ENCODE measurements at places on chromosomes 7 and 10.
A peak's percentile ranks its signal among the peaks of the same experiment; 100 is the strongest.

DNA sequence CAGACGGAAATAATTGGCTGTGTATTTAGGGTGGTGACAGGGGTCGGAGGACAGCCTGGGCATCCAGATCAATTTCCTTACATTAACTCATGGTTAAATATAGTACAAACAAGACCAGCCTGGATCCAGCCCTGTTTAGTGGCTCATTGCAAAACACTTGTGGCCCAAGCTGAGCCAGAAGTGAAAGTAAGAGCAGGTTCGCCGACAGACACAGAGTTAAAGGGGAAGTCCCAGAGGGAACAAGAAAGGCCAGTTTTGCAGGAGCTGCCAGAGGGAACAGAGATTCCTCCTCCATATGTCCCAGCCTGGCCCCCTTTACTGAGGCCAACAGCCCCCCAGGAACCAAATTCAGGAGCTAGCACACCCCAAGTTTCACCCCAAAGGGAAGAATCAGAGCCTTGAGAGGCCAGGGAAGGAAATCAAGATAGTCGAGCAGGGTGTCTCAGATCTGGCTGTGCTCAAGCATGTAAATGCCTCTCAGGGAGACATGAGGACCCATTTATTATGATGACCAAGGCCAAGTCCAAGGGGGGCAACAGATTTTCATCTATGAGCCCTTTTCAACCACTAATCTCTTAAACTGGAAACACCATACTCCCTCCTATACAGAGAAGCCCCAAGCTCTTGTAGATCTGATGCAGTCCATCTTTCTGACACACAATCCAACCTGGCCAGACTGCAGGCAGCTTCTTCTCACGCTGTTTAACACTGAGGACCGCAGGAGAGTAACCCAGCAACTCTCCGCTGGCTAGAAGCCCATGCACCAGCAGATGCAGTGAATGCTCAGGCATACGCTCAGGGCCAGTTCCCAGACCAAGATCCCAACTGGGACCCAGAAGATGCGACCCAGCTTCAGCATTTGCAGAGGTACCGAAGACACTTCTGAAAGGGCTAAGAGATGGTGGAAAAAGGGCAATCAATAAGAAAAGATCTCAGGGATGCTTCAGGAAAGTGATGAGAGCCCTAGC, 15.9 kb upstream of the ADCK2 start:
- DNase-seq = peak; percentile 72

DNA sequence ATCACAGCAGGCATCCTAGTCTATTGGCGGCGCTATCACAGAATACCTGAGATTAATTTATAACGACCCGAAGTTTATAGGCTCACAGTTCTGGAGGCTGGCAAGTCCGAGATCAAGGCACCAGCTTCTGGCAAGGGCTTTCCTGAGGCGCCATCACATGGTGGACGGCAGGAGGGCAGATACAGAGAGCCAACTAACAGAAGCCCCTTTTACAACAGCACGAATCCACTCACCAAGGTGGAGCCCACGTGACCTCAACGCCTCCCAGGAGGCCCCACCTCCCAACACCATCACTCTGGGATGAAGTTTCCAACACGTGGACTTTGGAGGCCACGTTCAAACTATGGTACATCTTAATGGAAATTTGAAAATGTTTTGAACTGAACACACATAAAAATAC, 255.3 kb downstream of the ELFN1 start:
- DNase-seq = no peak

- DNase-seq = no peak
Observed at GRCh38 chr7:103718482-103719061, 270.9 kb downstream of the RELN start.

GRCh38 chr10:191703-192518, 56.7 kb downstream of the ZMYND11 start:
- no peak for DNase-seq

GRCh38 chr7:139830782-139831501, 1.9 kb downstream of the TBXAS1 start:
- DNase-seq = no peak

DNA sequence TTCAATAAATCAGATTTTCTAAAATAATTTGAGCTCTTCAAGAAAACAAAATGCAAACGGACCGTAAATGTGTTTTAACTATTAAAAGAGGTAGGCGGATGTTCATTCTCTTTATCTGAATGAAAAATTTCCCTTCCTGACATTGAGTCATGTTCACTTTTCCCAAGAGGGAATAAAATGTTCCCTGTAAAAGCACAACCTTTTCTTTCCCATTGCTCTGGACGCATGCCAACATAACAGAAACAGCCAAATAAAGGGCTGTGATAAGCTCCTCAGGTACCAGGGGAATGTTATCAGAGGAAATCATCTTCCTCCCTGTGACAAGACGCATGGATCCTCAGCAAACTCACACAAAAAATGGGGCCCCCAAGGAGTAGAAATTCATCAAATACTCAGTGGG, 251.8 kb downstream of the MTERF1 start:
- no peak for DNase-seq

All from activated effector memory CD4-positive, alpha-beta T cell treated with anti-CD3 and anti-CD28 coated beads, Interleukin-2, amount 50 U/mL, for 16 hours (primary cell).